Right lobe of liver (tissue), 6 donors: ENCODE measurements at places on chromosomes 7 and 10.

GRCh38 chr7:64045301-64046040 is at the start of gene ZNF727:
Gene ZNF727 (plus strand): TSS chr7:64045434. CDS start chr7:64045622, 188 bp downstream.
- DNase-seq, result peak; percentile 53

GRCh38 chr10:101258179-101258885 is 29.1 kb upstream of the LBX1 start:
- no peak for DNase-seq

GRCh38 chr7:44087911-44088838 is 5.8 kb upstream of the POLM start:
- DNase-seq, result peak; percentile 78

GRCh38 chr10:63123727-63124362 is 9.3 kb upstream of the NRBF2 start:
- DNase-seq, result no peak

- no peak for DNase-seq
Measured at GRCh38 chr10:78044699-78045098, 11.0 kb downstream of the RPS24 start.

DNA sequence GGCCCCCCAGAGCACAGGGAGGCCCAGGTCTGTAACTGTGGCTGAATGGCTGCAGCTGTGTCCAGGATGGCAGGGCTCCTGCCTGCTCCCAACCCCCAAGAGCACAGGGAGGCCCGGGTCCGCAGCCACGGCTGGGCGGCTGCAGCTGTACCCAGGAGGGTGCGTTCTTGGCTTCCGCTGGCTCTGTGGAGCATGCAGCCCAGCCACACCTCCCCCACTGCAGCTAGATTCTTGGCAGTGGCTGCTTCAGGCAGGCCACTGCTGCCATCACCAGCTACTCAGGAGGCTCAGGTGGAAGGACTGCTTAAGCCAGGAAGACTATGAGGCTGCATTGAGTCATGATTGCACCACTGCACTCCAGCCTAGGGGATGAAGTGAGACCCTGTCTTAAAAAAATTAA is 27.9 kb downstream of the C7orf25 start:
- no peak for DNase-seq
